ENCODE measurements at places on chromosomes 7 and 10. TPM values are rescaled to one million over a fixed set of nuclear protein-coding genes. Genes with fewer than 3 reads are reported as not detected.

GPER1 gene
- total RNA-seq, result 1.8 TPM

DNA sequence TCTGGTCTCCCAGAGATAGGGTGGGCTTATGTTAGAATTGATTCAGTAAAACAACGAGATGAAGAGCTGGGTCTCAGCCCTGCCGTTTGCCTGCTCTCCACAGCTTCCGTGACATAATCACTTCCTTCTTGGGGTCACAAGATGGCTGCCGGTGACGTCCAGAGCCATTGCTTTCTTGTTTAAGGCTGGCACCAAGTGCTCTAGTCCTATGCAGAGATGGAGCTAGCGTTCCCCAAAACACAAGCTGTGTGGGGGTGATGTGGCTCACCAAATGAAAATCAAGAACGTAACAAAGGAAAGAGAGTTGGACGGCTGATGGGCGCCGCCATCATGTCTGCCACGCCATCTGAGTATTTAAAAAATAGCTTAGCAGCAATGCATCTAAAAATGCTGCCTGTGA is 296.1 kb downstream of the CAMK1D start:
- no peak for DNase-seq

- no peak for DNase-seq
Measured at GRCh38 chr7:132343199-132343598, 233.1 kb downstream of the PLXNA4 start.

GRCh38 chr10:51599647-51600046 is 99.7 kb downstream of the CSTF2T start:
- no peak for DNase-seq

DNA sequence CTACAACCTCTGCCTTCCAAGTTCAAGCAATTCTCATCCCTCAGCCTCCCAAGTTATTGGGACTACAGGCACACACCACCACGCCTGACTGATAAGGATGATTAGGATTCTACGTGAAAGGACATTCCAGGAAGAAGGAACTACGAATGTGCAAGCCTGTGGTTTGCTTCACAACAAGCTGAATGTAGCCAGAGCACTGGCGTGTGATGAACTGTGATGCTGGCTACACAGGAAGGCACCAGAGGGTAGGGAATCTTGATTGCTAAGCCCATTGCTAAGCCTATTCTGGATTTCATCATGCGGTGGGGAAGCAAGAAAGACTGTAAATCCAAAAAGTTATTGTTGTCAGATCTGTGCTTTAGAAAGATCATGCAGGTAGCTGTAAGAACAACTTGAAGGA is 72.3 kb upstream of the SRRM3 start:
- no peak for DNase-seq

DNA sequence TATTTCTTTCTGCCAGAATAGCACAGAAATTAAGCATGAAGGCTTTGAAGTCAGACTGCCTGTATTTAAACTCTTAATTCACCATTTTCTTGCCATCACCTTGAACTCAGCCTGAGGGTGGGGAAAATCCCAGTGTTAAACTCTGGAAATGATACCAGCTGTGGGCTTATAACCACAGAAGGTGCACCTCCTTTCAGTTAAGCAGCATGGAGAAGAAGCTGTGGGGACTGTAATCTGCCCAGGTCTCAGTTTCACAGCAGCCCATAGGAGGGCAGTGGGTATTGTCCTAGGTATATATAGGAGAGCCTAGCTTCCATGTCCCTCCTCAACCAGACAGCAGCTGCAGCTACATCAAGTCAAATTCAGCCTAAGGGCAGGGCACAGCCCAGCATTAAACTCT is 241.6 kb downstream of the HPSE2 start:
- DNase-seq, result no peak

SLC37A3 gene
- 43.6 TPM for total RNA-seq

PRRT4 gene
- not detected for total RNA-seq

- DNase-seq, result no peak
Measured at GRCh38 chr10:118395947-118396346, 53.8 kb upstream of the FAM204A start.

FBXL13 gene
- total RNA-seq, result 0.39 TPM

GRCh38 chr7:80740778-80741545 is 102.5 kb downstream of the CD36 start:
- no peak for DNase-seq

- no peak for DNase-seq
Measured at GRCh38 chr7:11655163-11655562, 176.8 kb downstream of the THSD7A start.

CPN1 gene
- total RNA-seq, result not detected

DNA sequence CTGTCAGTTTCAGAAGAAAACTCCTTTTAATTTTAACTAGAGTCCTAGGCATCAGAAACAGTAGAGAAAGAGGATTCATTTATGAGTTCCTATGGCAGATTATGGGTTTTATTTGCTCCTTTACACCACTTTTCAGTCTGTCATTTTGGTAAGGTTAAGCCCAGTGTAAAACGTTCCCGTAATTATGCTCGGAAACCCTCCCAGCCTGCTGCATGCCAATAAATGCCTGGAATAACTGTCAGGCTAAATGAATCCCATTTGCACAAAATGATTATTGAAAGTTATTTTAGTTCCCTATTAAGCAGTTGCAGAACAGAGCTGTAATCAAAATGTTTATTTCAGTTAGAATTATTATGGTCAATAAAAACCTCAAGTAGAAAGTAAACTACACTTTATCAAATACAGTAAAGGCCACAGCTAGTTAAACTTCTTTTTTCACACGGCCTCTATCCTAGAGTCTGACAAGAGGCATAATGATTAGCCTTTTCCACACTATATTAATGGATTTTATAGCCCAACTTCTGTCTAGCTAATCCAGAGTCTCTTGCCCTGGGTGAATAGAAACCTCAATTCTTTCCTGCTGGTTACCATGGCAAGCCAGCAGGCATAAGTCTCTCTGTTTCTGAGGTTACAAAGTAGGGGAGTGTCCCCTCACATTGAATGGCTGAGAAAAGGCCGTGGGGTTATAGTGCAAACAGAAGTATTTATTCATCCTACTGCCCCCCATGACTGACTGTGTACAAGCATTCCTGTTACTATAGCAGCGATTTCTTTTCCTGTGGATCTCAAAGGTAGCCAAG is 80.8 kb upstream of the NPVF start:
- no peak for DNase-seq

KIAA1549 gene
- 8.7 TPM for total RNA-seq

PRKAR2B gene
- 28.7 TPM for total RNA-seq

MRC1 gene
- total RNA-seq, result 23.8 TPM

GRCh38 chr10:32929634-32930033 is 28.4 kb downstream of the ITGB1 start:
- DNase-seq, result no peak

TRIM4 gene
- total RNA-seq, result 26.7 TPM

UCN3 gene
- not detected for total RNA-seq

- no peak for DNase-seq
Measured at GRCh38 chr7:122072272-122072671, 71.8 kb downstream of the AASS start.

RBP3 gene
- total RNA-seq, result not detected

- no peak for DNase-seq
Measured at GRCh38 chr10:34423673-34424625, 391.1 kb downstream of the PARD3 start.

- DNase-seq, result no peak
Measured at GRCh38 chr10:97889461-97890265, 40.0 kb downstream of the GOLGA7B start.

VWA2 gene
- 0.05 TPM for total RNA-seq

DNA sequence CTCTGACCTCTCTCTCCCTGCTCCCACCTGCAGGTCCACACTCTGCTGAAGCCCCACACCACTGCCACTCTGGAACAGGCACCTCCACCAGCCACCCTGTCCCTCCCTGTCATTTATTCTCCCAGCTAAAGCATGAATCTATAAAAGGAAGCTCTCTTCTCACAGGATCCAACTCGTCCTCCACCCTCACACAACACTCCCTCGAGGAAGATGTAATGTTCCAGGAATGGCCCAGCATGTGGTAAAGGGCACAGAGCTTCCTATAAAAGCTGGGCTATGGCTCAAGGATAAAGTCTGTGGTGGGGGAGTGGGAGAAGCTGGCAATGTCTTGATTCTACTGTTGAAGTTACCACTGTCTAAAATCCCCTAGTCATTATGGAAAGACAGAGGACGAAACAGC is 67.4 kb downstream of the ERCC6 start:
- no peak for DNase-seq

SPDYE2B gene
- not detected for total RNA-seq

- no peak for DNase-seq
Measured at GRCh38 chr10:9097206-9097990, 1042.9 kb downstream of the GATA3 start.

PRKG1 gene
- 1.6 TPM for total RNA-seq

DYNC1I1 gene
- 2.2 TPM for total RNA-seq

- DNase-seq, result no peak
Measured at GRCh38 chr10:32629910-32630309, 184.0 kb downstream of the CCDC7 start.

DNA sequence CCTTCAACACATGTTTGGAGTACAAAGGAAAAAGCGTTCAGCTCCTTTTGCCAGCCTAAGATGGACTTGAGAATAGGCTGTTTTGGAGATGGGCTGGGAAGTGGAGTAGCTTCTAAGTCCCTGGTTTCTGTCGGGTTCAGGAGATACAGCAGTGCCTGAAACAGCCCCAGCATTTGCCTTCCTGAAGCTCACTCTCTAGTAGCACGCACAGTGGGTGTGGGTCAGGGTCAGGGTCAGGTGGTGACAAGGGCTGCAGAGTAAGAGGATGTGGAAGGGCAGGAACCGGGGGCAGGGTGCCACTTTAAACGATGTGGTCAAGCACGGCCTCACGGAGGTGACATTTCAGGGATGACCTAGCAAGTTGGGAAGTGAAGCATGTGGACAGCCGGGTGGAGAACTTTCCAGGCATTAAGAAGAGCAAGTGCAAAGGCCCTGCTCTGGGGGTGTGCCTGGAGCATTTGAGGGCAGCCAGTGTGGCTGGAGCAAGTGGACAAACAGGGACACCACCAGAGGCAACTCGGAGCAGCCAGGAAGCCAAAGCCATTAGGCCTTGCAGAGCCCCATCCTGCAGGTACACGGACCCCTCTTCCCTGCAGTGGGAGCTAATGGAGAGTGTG is 382.2 kb upstream of the ZMIZ1 start:
- DNase-seq, result no peak

- no peak for DNase-seq
Measured at GRCh38 chr10:98488669-98489430, 42.1 kb upstream of the HPS1 start.

C10orf143 gene
- not detected for total RNA-seq

DNA sequence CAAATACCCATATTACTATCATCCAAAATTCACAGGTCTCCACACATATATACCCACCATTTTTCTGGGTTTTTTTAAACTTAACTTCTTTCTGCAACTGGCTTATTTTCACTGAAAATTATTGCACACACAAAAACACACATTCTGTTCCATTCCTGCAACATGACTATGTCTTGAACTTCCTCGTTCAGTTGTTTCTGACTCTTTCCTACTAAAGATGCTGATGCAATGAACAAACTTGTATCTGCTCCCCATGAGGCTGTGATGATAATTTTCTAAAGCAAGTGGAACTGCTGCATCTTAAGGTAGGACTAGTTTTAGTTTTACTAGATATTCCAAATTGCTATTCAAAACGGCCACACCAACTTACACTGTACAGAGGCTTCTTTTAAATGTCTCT is 77.7 kb downstream of the OSBPL3 start:
- DNase-seq, result no peak

GRCh38 chr7:466465-467191 is 53.0 kb downstream of the PDGFA start:
- DNase-seq, result no peak

- DNase-seq, result no peak
Measured at GRCh38 chr10:96664563-96664962, 55.8 kb downstream of the PIK3AP1 start.

- DNase-seq, result no peak
Measured at GRCh38 chr10:129895811-129896135, 68.3 kb downstream of the EBF3 start.

GRCh38 chr7:7772397-7772821 is 54.0 kb upstream of the RPA3 start:
- no peak for DNase-seq

DNA sequence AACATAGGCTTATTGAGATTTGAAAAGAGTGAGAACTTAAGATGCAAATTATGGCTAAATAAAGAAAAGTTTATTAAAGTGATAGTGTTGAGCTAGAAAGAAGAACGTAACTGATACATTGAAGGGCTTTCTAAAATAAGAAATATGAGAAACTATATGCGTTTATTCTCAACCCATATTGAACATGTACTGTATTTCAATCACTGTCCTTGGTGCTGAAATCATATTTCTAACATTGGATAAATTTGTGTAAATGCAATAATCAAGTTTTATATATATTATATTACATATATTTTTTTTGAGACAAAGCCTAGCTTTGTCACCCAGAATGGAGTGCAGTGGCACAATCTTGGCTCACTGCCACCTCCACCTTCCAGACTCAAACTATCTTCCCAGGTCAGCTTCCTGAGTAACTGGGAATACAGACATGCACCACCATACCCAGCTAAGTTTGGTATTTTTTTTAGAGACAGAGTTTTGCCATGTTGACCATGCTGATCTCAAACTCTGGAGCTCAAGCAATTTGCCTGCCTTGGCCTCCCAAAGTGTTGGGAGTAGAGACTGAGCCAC is 1065.8 kb downstream of the REEP3 start:
- DNase-seq, result no peak

ZKSCAN1 gene
- 35.5 TPM for total RNA-seq

DNA sequence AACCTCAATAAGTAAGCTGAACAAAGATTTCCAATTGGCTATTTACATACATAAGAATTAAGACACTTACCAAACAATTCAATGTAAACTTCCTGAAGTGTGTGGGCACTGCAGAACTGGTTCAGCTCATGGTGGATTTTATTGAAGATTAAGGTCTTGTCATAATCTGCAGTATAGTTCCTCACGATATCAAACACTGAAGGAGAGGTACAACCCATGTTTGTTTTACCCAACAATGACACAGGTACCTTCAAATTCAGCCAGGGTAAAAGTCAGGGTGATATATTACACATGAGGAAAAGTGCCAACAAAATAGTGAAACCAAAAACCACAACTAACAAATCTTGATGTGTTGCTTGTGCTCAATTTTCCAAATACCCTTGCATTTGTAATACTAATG is 10.0 kb downstream of the ERLIN1 start:
- no peak for DNase-seq

GRCh38 chr10:35720366-35720765 is 78.3 kb upstream of the FZD8 start:
- no peak for DNase-seq

GRCh38 chr10:110742801-110743200 is 98.7 kb downstream of the RBM20 start:
- no peak for DNase-seq

- DNase-seq, result no peak
Measured at GRCh38 chr10:126669168-126669567, 1.3 kb downstream of the C10orf90 start.

DNA sequence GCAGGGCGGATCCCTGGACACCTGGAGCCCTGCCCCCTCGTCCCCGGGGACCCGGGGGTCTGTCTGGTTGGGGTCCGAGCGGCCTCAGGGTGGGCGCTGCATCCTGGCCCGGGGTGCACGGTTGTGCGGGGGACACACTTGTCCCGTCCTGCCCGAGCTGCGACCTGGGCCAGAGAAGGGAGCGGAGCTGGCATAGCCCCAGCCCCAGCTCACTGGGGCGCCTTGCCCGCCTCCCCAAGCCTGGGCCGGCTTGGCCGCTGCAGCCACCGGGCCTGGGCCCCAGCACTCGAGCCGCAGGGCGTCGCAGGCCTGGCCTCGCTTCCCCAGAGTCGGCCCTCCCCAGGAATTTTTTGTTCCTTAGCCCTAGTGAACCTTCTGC is 54.5 kb downstream of the GLRX3 start:
- no peak for DNase-seq
